SJSA1 (cell line): ENCODE measurements at places on chromosomes 7 and 10. TPM values are rescaled to one million over a fixed set of nuclear protein-coding genes. Genes with fewer than 3 reads are reported as not detected.

GRCh38 chr10:48604991-48605508, at the start of gene ARHGAP22:
TSS of gene ARHGAP22 (minus strand) at chr10:48605073. CDS start at chr10:48604796, 277 bp downstream.
- H3K27ac ChIP-seq = no peak within 1 kb of the TSS
- peak within 1 kb of the TSS; percentile 34 for H3K4me3 ChIP-seq
- peak; percentile 34 for DNase-seq
- no peaks in the 10 kb centered on the region for H3K27me3 ChIP-seq
- H3K4me1 ChIP-seq = peaks cover 40% of the 10 kb centered on the region

Gene CYP26C1
- total RNA-seq = not detected in 2 replicates

GRCh38 chr10:124036746-124037145, 56.7 kb downstream of the CHST15 start:
- DNase-seq = no peak
- no peak overlapping the region for H3K4me3 ChIP-seq

DNA sequence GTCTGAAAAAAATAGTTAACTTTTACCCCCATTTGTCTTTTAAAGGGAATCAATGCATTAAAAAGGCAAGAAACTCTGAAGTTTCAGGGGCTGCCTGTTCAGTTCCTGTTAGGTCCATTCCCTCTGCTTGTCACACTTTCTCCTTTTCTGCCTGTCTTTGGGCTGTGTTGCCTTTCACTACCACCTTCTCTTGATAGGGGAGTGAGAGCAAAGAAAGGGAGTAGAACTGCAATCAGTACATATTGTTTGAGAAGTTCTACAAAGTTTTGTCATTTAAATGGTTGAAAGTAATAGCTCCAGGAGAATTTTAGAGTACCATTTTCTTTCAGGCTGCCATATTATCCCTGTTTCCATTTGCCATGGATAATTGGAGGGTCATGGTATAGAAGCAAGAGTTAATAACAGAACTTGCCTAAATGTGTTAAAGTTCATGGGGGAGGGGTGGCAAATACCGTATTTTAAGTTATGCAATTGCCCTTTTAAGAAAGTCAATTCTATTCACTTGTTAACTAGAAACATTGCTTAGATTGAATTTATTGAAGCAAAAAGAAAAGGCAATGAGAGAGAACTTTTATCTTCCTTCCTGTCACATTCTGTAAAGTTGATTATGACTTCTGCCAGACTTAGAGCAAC, 38.6 kb downstream of the MPLKIP start:
- H3K4me1 ChIP-seq = no peaks in the 10 kb centered on the region
- H3K27me3 ChIP-seq = no peaks in the 10 kb centered on the region
- no peak overlapping the region for H3K4me3 ChIP-seq
- peaks cover 41% of the 10 kb centered on the region for H3K36me3 ChIP-seq
- no peak for DNase-seq

GRCh38 chr10:123354521-123354920, 200.3 kb downstream of the BUB3 start:
- DNase-seq = no peak
- H3K27me3 ChIP-seq = peaks cover 3% of the 10 kb centered on the region; the same call in 1 of the 2 replicates
- H3K4me1 ChIP-seq = no peaks in the 10 kb centered on the region

- no peak for DNase-seq
- no peaks in the 10 kb centered on the region for H3K36me3 ChIP-seq
- peaks cover 32% of the 10 kb centered on the region for H3K4me1 ChIP-seq
- H3K27me3 ChIP-seq = no peaks in the 10 kb centered on the region
Observed at GRCh38 chr7:107384025-107384424, 85.8 kb upstream of the GPR22 start.

DNA sequence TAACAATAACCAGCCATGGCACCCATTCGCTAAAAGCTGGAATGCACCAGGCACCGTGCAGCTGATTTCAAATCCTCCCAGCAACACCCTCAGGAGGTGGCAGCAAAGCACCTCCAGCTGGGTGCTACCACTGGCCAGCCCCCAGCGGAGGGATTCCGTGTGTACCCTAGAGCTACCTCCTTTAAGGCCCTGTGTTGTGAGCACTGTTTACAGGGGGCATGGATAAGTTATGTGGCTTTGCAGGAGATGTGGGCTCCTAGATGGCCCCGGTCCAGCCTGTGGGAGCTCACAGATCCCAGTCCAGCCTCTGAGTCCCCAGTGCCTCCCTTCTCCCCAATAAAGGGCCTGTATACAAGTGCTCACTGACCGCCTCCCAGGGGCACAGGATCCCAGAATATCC, 27.1 kb downstream of the TNRC18 start:
- no peak for DNase-seq
- H3K36me3 ChIP-seq = peaks cover 12% of the 10 kb centered on the region
- H3K4me3 ChIP-seq = no peak overlapping the region

DNA sequence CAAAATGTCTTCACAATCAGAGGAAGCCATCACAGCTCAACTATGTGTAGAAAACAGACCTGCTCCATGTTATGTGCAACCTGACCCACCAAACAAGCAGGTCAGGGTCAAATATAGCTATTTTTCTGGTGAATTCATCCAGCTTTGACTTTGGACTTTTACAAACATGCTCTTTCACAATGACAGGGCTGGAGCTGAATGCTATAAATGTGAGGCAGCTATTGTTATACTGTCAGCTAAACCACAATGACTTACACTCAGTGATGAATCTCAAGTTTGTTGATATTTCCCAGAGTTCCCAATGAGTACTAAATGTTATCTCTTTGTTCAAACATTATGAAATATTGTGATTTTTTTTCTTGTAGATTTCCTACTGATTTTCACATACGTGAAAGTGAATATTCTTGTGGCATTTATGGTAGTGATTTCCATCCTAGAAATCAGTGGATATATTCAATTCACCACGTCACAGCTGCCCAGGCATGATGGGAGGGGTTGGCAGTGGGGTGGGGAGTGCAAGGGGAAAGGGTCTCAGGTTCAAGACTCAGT, 2.5 kb upstream of the ITIH2 start:
- no peak overlapping the region for H3K27ac ChIP-seq
- no peak overlapping the region for H3K4me3 ChIP-seq
- no peaks in the 10 kb centered on the region for H3K4me1 ChIP-seq

Gene TMEM196
- total RNA-seq = not detected in 2 replicates

GRCh38 chr7:127322832-127323493, 69.5 kb downstream of the ZNF800 start:
- no peaks in the 10 kb centered on the region for H3K36me3 ChIP-seq
- no peak overlapping the region for H3K4me3 ChIP-seq
- H3K27ac ChIP-seq = no peak overlapping the region
- H3K27me3 ChIP-seq = peaks cover 2% of the 10 kb centered on the region; the same call in 1 of the 2 replicates
- DNase-seq = no peak
- no peaks in the 10 kb centered on the region for H3K4me1 ChIP-seq

Gene AKR1C4
- total RNA-seq = not detected in 2 replicates

Gene FFAR4
- not detected in 2 replicates for total RNA-seq

DNA sequence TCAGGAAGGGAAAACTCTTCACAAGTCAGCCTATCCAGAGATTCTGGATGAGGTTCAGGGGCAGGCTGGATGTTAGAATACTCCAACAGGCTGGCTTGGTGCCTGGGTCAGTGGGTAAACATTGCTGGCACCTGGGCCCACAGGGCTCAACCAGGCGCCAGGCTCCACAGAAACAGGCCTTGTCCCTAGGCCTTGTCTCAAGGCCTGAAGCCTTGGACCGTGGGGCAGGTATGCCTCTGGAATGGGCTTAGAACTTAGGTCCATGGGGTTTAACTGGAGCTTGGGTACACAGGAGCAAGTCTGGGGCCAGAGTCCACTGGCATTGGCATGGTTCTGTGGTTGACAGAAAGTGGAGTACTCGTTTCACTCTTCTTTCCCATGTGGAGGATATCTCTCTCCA, 263.0 kb upstream of the ETV1 start:
- H3K27me3 ChIP-seq = no peaks in the 10 kb centered on the region
- H3K4me3 ChIP-seq = no peak overlapping the region
- H3K4me1 ChIP-seq = no peaks in the 10 kb centered on the region
- no peak overlapping the region for H3K27ac ChIP-seq
- H3K36me3 ChIP-seq = no peaks in the 10 kb centered on the region

DNA sequence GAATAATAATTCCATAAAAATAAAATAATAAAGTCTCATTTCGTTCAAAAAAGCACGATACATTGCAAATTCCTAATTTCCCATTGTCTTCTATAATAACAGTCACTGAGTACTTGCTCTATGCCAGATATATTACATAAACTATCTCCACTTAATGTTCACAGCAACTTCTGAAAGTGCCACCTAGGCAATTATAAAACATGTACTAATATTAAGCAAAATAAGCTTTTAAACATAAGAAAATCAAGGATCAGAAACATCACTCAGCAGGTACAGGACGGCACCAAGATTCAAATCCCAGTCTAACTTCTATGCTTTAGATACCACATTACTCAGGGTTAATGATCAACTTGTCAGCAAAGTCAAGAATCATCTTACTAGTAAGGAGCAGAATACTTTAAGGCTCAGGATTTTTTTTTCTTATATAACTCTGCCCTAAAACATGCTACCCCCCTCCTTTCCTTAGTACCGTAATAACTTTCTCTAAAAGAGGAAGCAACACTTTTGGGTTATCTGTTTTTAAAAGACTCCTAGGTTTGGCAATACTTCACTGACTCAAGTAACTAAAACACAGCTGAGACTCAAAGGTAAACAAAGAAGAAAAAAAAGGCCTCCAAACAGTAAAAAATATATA, 51.3 kb downstream of the USP6NL start:
- no peak for DNase-seq
- H3K36me3 ChIP-seq = no peaks in the 10 kb centered on the region
- no peaks in the 10 kb centered on the region for H3K27me3 ChIP-seq
- no peak overlapping the region for H3K27ac ChIP-seq
- H3K4me3 ChIP-seq = no peak overlapping the region

DNA sequence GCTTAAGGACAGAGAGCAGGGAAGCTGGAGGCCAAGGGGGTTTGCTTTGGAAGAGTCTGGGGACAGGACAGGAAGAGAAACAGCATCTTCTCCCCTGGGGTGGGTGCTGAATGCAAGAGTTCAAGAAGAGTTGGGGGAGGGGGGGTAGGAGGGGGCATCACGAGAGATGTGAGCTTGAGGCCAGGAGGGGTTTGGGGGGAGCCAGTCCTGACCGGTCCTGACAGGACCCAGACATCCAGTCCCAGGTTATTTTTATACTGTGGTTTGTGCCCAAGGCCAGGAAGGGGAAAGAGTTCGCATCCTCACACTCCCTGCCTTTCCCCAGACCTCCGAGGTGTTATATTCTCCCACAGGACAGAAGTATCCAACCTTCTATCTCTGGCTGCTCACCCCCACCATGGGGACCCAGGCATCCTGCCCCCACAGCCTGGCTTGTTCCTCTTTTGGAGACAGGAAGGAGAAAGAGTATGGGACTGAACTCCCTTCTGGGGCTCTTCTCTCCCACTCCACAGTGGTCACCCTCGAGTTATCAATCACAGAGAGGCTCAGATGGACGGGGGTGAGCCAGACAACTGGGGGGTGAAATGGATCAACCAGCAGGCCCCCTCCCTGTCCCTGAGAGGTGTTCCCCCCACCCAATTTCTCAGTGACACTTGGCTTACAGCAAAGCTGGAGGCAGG, 2.8 kb downstream of the TSC22D4 start:
- H3K4me3 ChIP-seq = no peak overlapping the region
- H3K4me1 ChIP-seq = peaks cover 16% of the 10 kb centered on the region
- H3K27ac ChIP-seq = no peak overlapping the region
- peaks cover 51% of the 10 kb centered on the region for H3K36me3 ChIP-seq

- no peak overlapping the region for H3K27ac ChIP-seq
- no peak for DNase-seq
Observed at GRCh38 chr7:148903504-148903903, 19.4 kb upstream of the EZH2 start.

DNA sequence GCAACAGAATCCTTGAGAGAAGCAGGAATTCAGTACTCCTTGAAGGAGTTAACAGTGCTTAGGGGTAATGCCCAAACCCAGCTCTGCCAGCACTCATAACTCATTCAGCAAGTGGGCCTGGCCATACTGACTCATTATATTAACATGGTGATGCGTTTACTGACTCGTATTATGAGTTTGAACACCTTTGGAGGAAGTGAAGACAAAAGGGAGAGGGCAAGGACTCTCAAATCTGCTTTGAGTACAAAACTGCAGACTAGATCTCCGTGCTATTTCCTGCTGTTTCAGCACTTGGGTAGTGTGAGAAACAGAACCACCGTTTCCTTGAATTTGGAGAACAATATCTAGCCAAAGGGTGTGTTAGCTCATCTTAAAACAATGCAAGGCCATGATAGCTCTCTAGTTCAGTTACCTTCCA, 30.8 kb downstream of the SLC16A9 start:
- H3K27me3 ChIP-seq = no peaks in the 10 kb centered on the region
- H3K27ac ChIP-seq = no peak overlapping the region
- H3K4me1 ChIP-seq = no peaks in the 10 kb centered on the region
- no peak overlapping the region for H3K4me3 ChIP-seq
- H3K36me3 ChIP-seq = no peaks in the 10 kb centered on the region
- no peak for DNase-seq

DNA sequence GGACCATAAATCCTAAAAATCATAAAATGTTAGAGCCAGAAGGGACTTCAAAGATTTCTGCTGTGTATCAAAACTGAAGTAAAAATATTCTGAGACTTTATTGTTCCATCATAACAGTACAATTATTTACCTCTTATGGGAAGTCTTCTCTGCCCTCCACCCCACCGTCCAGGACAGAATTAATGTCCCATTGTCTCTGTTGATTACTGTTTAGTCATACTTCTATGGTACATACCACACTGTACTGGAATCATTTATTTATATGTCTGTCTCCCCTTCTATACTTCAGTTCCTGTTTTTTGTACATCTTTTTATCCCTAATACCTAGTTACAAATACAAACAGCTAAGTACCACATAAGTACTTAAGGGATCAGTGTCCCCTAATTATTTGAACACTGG, 91.4 kb upstream of the CAPZA2 start:
- no peaks in the 10 kb centered on the region for H3K27me3 ChIP-seq
- DNase-seq = no peak
- no peak overlapping the region for H3K4me3 ChIP-seq
- peaks cover 33% of the 10 kb centered on the region for H3K4me1 ChIP-seq

Gene SKAP2
- total RNA-seq = 8.8 and 16.4 TPM in 2 replicates

DNA sequence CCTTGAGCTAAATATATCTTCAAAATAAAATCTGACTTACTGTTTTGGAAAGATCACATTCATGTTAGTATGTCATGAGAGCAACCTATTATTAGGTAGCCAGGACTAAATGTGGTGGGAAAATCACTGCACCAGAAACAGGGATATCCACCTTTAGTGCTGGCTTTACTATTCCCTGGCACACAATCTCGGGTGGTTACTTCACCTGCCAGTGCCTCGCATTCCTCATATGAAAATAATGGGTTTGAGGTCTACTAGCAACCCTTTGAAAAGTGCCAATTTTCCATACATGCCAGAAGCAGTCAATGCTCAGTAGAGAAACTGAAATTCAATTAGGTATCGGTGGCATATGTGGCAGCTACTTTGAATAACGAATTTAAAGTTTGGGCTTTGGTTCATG, 36.8 kb downstream of the PTN start:
- H3K4me3 ChIP-seq = no peak overlapping the region
- H3K4me1 ChIP-seq = no peaks in the 10 kb centered on the region
- no peak for DNase-seq

DNA sequence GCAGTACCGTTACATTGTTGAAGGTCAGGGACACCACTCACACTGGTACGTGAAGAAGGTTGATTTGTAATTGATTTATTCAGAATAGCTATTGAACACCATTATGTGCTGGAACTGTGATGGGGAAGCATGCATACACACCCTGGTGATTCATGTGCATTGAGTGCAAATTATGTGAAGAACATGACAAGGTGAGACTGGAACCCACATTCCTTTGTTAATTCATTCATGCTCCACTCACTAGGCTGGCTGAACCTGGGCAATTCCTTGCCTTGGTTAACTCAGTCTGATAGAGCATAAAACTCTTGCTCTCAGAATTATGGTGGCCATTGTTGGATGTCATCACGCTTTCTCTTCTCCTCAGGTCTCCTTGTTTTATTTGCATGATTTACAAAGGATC, 67.3 kb upstream of the TPK1 start:
- no peak overlapping the region for H3K27ac ChIP-seq
- H3K27me3 ChIP-seq = no peaks in the 10 kb centered on the region
- no peaks in the 10 kb centered on the region for H3K36me3 ChIP-seq
- H3K4me3 ChIP-seq = no peak overlapping the region
- no peak for DNase-seq
- H3K4me1 ChIP-seq = no peaks in the 10 kb centered on the region
